ENCODE measurements at places on chromosomes 3 and 15.
A peak's percentile ranks its signal among the peaks of the same experiment; 100 is the strongest.

GRCh38 chr15:62209322-62209721 lies 44.2 kb upstream of the C2CD4B start:
- DNase-seq, result no peak

DNA sequence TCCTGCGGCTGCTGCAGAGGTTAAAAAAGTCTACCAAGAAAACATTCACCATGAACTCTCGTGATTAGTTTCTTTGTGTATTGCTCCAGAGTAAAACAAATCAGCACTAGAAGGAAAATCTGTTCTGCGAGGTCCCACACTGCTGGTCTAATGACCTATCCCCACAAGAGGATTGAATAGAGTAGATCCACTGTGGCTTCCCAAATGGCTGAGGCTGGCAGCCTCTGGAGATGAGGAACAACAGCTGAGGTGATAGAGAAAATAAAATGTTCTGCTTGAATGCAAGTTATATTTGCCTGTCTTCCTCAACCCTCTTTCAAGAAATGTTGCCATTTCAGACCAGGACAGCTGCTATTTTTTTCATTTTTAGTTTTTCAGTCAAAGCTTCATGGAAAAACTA lies 883.3 kb downstream of the CADM2 start:
- DNase-seq, result no peak

- no peak for DNase-seq
These were observed 6.1 kb downstream of the GLYCTK start for GRCh38 chr3:52293491-52294319.

- no peak for DNase-seq
These were observed 106.4 kb upstream of the SLC2A2 start for GRCh38 chr3:171132873-171133272.

GRCh38 chr15:57506422-57506821 lies 85.3 kb upstream of the MYZAP start:
- DNase-seq, result no peak

DNA sequence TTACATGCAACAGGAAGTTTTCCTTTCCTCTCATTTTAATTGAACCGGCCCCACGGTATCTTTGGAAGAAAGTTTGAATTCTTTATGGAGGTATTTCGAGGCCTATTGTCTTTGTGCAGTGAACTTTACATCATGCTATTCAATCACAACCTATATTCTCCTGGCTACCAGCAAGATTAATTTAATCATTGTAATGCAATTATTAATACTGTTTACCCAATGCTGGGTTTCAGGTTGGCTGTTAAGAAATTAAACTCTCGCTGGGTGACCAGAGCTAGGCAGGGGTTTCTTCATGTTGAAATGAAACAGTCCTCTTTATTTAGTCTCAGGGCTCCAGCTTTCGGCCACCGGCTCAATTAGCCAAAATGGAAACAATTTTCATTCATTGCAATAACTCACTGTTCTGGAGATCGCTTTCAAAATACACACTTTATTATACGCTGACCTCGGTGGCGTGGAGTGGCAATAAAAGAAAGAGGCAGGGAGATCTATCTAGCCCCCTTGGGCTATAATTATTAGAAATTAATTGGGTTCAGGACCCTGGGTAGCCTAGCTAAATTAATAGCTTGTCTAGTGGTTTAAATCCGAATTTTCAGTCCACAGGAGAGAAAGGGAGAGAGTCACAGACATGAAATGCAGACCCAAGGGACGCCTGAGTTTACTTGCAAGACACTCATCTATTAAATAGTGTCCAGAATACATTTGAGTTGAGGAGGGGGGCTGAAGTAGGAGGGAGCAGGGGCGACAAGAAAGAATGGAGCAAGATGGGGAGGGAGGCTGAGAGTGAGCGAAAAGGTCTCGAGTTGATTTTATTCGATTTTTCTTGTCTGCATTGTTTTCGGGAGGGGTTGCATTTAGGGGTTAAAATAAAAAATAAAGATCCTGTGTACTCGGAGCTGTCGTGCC lies 3.9 kb upstream of the MECOM start:
- no peak for DNase-seq

DNA sequence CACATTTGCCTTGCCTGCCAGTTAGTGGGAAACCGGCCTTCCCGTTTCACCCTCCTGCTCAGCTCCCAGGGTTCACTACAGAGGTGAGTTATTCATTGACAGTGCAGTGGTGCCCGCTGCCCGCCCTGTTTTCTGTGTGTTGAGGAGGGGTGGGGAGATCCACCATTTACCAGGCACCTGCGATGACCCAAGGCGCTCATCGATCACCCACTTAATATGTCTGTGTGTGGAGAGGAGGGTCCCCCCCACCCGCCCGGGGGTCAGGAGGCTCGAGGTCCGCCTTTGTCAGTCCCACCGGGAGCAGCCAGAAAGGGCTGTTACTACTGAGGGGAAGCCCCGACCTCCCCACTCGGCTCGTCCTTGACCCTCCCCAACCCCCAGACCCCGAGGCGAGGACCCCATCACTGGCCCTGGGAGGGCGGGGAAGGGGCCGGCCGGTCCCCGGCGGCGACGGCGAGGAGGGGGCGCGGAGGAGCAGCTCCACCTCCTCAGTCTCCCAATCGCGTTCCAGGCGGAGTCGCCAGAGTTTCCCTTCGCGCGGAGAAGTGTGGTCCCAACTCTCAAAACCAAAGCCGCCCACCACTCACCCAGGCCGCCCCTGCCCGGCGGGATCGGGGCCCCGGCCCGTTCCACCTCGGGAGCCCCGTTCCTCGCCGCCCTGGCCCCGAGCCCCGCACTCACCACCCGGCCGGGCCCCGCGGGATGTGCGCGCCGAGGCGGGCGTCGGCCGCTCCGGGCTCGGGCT lies 1.1 kb downstream of the PLXNB1 start:
- peak; percentile 80 for DNase-seq

- no peak for DNase-seq
These were observed 469.7 kb downstream of the PDCD6IP start for GRCh38 chr3:34268032-34268709.

DNA sequence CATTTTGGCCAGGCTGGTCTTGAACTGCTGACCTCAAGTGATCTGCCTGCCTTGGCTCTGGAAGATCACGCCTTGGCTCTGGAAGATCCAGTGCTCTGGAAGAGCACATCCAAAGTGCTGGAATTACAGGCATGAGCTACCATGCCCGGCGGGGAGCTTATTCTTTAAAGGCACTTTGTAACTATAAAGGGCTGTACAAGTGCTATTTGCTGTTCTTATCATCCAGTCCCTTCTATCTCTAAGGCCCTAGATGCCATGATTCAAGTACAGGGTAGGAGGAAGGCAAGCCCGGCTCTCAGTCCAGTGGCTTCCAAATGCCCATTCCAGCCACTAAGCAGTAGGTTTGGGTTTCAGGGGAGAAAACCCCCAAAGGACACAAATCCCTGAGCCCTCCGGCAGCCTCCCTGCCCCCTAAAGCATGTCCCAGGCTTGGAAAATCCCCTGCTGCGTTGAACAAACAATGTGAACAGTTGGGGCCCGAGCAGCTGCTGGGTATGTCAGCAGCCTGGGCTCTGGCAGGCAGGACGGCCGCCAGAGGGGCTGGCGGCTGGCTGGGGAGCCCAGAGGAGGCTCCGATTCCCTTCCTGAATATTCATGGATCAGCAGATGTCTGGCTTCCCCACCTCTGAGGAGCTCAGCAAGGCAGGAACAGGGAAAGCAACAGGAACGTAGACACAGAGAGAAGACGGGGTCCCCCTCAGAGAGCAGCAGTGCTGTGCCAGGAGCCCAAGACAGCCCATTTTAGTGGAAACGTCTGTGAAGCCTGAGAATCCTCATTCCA lies 7.7 kb downstream of the IGDCC4 start:
- DNase-seq, result no peak

DNA sequence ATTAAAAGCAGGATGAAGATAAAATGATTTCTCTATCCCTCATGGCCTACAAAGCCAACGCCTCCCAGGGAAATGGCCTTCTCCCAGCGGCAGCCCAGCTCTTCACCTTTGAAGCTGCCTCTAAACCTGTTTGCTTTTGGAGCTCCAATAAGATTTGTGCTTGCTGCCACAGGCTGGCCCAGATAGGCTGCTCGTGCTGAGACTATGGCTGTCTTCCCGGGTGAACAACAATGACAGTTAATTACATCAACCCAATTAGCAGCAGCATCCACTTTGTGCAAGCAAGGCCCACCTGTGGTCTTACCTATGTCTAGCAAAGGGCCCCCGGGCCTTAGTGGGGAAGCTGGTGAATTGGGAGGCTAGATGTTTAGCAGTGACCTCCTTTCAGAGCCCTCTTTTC lies 179.6 kb downstream of the P3H2 start:
- DNase-seq, result no peak

- no peak for DNase-seq
These were observed 65.2 kb downstream of the TPRA1 start for GRCh38 chr3:127525373-127525772.

- peak; percentile 75 for DNase-seq
These were observed 237.6 kb upstream of the BHLHE40 start for GRCh38 chr3:4741404-4742307.

DNA sequence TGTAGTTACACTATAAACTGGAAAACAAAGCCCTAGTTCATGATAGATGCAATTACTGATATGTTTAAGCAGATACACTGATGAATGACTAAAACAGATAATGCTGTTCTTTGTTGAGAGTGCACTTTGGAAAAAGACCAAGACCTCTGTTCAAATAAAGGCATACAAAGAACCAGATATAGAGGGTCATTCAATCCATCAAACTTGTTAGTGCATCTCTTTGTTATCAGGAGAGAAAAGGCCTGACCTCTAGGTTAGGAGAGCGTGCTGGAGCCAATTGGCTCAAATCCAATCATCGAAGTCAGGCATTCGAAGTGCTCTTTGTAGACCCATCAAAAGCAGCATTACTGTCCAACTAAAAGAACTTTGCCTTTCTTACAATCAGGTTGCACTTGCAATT lies 124.2 kb downstream of the TFG start:
- DNase-seq, result no peak

Measured in sciatic nerve (tissue), 2 donors.